ENCODE measurements at places on chromosomes 12 and 14.

- DNase-seq, result no peak
Measured at GRCh38 chr12:71645268-71645667, 18.4 kb downstream of the ZFC3H1 start.

DNA sequence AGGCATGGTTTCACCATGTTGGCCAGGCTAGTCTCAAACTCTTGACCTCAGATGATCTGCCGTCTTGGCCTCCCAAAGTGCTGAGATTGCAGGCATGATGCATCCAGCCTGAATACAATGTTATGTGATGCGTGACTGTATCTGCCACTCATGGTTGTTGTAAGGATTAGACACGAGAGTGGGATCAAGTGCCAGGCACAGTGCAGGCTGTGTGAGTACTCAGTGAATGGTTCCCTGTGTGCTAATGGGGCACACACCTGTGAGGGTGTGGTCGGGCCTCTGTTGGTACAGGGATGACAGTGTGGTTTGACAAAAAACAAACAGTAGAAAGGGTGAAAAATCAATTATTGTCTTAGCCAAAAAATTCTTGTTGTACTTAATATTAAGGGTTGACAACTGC, 61.8 kb downstream of the TECPR2 start:
- DNase-seq, result no peak

- DNase-seq, result no peak
Measured at GRCh38 chr14:75156901-75157300, 19.5 kb downstream of the TMED10 start.

- no peak for DNase-seq
Measured at GRCh38 chr14:94914191-94914590, 144.3 kb upstream of the GSC start.

DNA sequence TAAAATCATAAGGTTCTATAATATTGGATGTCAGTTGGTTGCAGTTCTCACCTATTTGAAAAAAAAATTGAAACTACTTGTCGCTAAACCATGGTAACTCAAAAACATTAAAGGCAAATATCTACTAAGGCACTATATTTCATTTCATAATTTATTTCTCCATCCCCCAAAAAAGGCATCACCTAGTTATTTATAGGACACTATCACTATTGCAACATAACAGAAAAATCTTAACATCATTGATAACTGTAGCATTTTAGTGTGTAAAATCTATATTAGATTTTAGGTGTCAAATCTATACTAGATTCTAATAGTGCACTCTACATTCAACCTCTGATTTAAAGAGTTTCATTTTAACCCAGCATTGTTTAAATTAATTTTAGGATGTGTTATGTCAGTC, 1.7 kb downstream of the SPTSSA start:
- DNase-seq, result no peak

- no peak for DNase-seq
Measured at GRCh38 chr12:13740149-13740545, 241.3 kb downstream of the GRIN2B start.

GRCh38 chr12:107491856-107492255, 193.7 kb upstream of the PWP1 start:
- no peak for DNase-seq

- no peak for DNase-seq
Measured at GRCh38 chr14:37890095-37890494, 294.7 kb downstream of the TTC6 start.

GRCh38 chr12:92431146-92431545, 271.6 kb upstream of the PLEKHG7 start:
- DNase-seq, result no peak

DNA sequence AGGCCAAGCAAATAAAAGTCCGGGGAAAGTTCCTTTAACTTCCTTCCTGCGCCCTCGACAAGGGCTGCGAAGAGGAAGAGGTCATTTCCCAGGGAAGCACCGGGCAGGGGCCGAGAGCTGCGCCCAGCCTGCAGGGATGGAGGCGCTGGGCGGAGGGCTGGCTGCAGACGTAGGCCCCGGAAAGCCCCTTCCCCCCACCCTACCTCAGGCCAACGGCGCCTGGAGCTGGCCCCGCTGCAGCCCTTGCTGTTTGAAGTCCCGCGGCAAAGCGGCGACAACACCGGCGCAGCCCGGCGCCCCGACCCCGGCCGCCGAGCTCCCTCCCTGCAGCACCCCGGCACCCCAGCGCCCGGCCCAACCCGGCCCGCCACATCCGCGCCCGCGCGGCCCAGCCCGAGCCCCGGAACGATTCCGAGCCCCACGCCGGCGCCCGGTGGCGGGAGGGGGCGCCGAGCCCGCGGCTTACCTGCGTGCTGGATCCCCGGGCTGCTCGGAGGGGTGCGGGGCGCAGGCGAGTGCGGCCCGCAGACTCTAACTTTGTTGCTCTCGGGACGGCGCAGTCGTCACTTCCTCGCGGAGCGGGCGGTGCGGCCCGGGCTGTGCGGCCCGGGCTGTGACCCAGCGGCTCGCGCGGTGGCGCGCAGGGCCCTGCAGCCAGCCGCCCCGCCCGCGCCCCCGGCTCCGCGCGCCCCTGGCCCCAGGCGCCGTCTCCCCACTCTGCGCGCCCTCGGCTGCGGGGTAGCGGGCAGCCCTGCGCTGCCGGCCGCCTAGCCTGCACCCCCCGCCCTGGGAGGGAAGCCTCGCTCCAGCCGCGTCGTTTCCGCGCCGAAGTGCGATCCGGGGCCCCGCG, 64.8 kb upstream of the PTGR2 start:
- DNase-seq, result peak; percentile 71

GRCh38 chr12:132202929-132203721, 58.9 kb downstream of the NOC4L start:
- DNase-seq, result no peak

DNA sequence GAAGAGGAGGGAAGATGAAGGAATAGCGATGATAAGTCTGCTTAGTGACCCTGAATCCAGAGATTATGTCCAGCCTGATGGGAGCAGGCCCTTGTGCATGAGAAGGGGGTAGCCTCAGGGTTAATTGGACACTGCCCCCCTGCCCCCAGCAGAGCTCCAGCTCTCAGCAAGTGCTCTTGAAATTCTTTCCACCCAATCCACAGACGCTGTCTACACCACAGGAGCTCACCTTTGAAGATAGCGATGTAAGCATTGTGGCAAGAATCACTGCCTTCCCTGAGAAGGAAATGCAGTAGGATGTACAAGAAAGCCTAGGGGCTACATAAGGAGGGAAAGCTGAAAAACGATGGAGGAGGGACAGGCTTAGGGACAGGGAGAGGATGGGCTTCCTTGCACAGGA, 39.4 kb downstream of the CRACR2A start:
- no peak for DNase-seq

DNA sequence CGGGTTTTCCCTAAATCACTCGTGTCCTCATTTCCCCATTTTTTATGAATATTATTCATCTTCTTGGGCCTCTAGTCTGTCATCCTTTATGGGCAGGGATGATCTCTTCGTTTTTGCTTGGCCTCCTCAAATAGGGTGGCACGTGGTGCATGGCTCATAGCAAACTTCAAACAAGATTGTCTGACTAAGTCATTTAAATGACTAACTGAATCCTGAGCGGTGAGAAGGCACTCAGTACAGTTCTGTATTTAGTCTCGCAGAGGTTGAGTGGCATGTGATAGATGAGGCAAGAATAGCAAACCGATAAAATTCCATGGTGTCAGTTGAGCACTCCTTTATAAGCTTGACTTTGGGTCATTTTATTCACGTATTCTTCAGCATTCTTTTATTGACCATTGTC, 5.7 kb upstream of the JDP2 start:
- no peak for DNase-seq

GRCh38 chr12:906062-906585, 43.4 kb downstream of the RAD52 start:
- no peak for DNase-seq

DNA sequence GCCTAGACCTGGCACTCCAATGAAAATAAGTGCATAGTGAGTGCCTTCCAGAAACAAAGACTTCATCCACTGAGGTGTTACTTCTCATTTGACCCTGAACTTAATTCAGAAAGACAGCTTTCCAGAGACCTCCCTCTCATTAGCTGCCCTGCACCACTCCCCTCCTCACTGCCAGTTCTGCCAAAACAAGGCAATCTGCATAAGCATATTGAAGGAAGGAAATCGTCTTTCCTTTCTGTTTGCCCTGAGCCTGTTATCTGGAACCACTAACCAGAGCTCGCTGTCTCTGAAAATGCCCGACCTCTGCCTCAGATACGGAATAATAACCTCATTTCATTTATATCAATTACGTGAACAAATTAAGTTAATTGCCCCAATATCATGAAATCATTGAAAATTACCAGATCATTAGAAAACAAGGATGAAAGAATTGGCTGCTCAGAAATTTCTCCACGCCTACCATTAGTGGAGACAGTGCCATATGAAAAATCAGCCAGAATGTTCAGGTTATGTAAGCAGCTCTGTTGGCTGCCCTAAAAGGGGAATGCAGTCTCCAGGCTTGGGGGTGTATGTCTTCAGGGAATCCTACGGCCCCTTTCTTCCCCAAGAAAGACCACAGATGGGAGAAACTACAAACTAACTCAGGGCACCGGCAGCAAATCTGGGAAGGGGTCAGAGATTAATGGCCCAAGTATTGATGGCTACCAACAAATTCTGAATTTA, 149.9 kb upstream of the FKBP4 start:
- DNase-seq, result no peak

- no peak for DNase-seq
Measured at GRCh38 chr14:37094502-37094901, 77.9 kb downstream of the SLC25A21 start.

DNA sequence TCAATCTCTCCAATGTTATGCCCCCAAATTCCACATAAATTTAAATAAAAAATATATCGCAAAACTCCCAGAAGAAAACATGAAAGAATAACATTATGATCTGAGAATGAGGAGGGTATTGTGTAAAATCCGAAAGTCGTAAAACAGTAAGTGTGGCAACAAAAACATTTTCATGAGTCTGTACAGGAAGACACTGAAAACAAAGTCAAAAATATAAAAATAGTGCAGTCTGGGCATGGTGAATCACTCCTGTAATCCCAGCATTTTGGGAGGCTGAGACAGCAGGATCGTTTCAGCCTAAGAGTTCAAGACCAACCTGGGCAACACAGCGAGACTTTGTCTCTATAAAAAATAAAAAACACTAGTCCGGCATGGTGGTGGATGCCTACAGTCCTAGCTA, 57.1 kb downstream of the SPTLC2 start:
- DNase-seq, result no peak

DNA sequence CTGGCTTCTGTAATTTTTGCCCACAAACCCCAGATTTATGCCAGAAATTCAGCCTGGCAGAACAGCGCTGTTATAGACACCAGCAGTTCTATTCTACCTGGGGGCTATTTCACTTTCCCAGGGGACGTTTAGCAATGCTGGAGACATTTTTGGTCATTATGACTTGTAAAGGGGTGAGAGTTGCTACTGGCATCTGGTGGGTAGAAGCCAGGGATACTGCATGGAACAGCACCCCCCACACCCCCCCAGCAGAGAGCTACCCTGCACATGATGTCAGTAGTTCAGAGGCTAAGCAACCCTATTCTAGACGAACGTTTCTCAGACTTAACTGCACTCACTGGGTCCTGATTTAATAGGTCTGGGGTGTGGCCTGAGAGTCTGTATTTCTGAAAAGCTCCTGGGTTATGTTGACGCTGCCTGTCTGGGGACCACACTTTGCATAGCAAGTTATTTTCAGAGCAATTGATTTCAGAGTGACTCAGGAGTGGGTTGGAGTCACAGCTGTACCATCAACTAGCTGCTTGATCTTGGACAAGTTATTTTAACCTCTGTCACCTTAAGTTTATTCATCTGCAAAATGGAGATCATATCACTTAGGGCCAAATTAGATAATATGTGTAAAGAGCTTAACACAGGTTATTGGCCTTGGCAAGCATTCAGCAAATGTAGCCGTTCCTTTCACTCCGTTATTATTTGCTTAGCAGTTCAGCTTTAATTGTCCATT, 48.5 kb downstream of the CHST11 start:
- no peak for DNase-seq

DNA sequence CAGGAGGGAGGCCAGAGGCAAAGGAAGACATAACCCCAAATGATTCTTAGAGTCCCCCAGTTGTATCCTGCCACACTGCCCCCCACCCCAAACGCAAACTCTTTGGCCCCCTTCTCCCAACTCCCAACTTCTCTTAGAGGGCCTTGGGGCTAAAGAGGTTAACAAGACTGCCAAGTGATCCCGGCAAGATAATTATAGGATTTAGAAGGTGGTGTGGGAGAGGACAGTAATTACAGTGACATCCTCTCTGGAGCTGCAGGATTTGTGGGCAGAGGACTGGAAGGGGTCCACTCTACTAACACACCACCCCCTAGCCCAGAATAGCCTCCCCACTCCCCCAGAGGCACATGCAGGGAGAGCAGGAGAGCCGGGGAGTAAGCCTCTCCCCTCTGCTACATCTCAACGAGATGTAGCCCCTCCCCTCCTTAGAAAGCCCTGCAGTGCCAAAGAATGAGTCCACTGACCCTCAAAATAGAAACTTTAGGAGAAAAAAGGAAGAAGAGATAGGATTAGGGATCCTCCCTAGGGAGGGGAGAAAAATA, 5.3 kb upstream of the GDF11 start:
- DNase-seq, result no peak

DNA sequence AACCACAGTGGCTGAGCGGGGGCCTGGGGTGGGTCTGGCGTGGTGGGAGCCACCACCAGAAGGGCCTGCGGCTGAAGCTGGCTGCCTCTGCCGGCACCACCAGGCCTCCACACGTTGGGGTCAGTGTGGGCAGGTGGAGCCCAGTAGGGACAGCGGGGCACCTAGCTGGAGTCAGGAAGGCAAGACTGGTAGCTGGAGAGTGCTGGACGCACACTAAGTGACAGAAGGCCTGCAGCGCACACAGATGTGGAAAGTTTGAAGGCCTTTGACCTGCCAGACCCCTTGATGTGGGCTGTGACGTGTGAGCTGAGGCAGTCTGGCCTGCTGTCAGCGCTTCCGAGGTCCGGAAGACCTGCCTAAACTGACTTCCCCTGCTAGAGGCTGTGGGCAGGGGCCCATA, 26.3 kb downstream of the RIN3 start:
- no peak for DNase-seq

- DNase-seq, result no peak
Measured at GRCh38 chr12:2769866-2770533, 24.8 kb upstream of the FKBP4 start.

DNA sequence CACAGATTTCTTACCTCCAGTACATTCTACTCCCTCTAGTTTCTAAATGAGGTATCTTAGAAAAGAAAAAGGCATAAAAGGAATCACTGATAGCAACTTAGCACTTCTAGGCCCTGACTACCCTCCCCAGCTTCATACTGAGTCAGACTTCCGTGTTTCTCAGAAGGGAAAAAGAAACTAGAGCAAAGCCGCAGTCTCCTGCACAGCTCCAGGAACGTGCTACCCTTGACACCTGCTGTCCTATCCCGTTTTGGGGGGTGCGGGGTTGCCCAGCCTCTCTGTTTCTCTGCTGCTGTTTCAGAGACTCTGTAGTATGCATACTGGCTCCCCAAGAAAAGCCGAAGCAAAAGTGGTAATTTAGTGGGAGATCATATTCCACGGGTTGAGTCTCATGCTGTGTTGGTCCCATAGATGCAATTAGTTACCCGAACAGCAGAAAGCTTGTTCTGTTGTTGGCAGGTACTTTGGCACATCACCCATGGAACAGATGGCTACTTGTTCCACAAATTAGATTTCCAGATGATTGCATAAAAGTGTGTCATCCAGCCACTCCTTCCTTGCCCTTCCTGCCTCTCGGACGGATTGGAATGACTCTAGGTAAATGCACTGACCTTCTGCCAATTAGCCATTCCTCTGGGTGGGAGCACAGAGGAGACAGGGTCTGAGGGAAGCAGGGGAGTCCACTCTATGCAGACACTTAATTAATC, 438.1 kb downstream of the FUT8 start:
- no peak for DNase-seq

All from NK-92 treated with Interleukin-12 subunit alpha and Interleukin-12 subunit beta, amount 100 ng/mL, for 24 hours (cell line).